Stimulated activated CD8-positive, alpha-beta memory T cell treated with anti-CD3 and anti-CD28 coated beads, Interleukin-4, amount 100 ng/mL, for 4 hours (primary cell): ENCODE measurements at places on chromosomes 2 and 18.

- no peak for DNase-seq
These were observed 481.9 kb upstream of the SPRED2 start for GRCh38 chr2:65914244-65914786.

- DNase-seq = no peak
These were observed 153.7 kb upstream of the KCTD1 start for GRCh38 chr18:26702086-26702485.

- no peak for DNase-seq
These were observed 335.5 kb downstream of the CLIP4 start for GRCh38 chr2:29450596-29451222.

- no peak for DNase-seq
These were observed 43.0 kb downstream of the KLHL29 start for GRCh38 chr2:23427976-23428375.

- no peak for DNase-seq
These were observed 162.0 kb downstream of the SLC4A3 start for GRCh38 chr2:219789476-219789875.

- DNase-seq = no peak
These were observed 68.7 kb upstream of the STK39 start for GRCh38 chr2:168316073-168316440.

GRCh38 chr2:113896791-113897190 lies 6.9 kb downstream of the ACTR3 start:
- no peak for DNase-seq

GRCh38 chr18:57837917-57838548 lies 34.9 kb upstream of the ATP8B1 start:
- DNase-seq = no peak

DNA sequence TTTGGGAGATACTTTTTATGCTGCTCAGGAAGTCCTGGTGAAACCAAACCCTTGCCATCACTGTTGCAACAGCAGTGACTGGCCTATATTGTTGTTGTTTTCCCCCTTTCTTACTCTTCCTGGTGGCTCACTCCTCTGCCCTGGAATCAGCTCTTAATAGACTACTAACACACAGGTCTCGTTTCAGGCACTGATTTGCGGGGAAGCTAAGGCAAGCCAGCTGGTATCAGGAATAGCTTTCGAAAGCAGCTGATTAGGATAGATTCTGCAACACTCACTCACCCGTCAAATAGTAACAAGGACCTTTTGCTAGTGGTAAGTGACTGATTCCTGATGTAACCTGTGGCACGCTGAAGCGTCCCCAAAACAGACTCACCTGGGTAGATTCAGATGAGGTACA lies 360.4 kb downstream of the PLCL1 start:
- DNase-seq = no peak

DNA sequence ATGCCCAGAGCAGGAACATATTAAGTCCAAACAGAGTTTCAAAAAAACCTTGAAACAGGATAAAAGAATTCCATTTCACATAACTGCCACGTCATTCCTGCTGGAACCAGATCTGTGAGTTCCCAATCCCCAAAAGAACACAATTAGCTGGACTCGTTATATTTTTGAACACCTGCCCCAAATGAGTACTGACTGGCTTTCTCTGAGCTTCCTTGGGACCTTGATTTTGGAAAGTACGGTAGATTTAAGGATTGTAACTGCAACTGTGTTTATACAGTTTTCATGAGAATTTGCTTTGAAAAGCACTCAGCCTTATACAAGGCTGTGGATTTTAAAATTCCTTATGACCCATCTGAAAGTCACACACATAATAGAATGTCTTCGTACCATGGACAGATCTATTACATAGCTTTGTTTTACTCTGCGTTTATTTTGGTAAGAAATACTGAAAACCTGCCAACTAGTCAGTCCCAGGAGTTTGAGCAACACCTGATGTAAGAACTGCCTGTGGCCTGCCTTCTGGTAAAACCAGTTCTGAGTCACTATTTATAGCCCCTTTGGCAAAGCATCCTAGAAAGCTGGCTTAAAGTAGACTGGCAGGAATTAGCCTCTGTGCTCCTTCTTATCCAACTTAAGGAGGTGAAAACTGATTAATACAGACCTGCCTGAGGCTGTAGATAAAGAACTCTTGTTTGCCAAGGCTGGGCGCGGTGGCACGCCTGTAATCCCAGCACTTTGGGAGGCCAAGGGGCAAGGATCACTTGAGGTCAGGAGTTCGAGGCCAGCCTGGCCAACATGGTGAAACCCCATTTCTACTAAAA lies 48.1 kb downstream of the MERTK start:
- no peak for DNase-seq

DNA sequence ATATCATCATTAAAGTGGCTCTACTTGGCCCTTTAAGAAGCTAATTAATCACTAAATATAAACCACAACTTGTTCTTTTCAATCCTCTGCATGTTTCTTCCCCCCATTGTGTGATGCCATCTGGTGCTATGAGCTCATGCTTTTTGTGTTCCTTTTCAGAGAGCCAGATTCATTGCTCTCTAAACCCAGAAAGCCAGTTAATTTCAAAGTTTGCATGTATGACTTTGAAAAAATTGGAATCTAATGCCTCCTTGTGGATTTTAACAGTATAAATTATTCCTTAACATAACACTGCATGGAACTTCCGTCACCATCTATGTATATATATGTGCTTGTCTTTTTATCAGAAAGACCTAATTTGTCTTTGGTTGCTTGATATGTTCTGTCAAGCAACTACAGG lies 31.1 kb downstream of the TMEM178A start:
- DNase-seq = no peak

DNA sequence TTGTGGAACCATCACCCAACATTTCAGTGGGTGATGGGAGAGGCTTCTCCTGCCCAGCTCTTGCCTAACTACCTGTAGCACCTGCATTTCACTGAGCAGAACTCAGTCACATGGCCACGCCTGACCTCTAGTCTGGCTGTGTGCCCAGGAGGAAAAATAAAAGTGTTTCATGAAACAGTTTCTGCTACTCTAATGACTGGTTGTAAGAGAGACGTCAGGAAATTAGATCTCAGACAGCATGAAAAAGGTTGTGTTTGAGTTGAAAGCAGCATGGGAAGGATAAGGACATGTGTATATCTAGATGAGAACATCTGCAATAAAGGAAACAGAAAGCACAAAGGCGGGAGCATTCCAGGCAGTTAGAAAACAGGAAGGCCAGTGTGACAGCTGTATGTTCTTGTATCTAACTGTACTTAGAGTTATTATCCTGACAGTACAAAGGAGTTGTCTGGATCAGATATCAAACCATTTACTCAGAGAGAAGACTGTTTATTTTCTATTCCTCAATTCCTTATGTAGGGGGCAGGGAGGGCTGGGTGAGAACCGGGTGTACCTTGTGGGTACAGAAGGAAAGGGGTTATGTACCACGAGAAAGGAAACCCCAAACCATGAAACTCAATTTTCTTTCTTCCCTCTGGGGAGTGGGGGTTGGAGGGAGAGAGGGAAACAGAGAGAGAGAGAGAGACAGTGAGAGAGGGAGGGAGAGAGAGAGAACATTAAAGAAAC lies 307.4 kb upstream of the VWC2L start:
- DNase-seq = no peak

- DNase-seq = no peak
These were observed 93.5 kb downstream of the UBE2E3 start for GRCh38 chr2:181073896-181074295.

- no peak for DNase-seq
These were observed 214.1 kb upstream of the PARD3B start for GRCh38 chr2:204331180-204331579.

GRCh38 chr2:215425021-215425782 lies 10.7 kb downstream of the FN1 start:
- DNase-seq = no peak

DNA sequence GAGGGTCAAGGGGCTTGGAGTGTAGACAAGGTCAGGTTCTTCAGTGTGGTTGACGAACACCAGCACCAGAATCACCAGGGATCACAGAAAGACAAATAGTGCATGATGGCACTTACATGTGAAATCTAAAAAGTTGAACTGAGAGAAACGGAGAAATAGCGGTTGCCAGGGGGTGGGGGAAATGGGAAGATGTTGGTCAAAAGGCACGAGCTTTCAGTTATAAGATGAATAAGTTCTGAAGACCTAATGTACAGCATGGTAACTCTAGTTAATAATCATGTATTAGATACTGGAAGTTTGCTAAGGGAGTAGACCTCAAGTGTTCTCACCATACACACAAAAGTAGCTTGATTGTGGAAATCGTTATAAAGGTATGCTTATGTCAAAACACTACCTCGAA lies 43.7 kb upstream of the DARS1 start:
- no peak for DNase-seq

GRCh38 chr18:37529863-37530262 lies 35.7 kb downstream of the CELF4 start:
- no peak for DNase-seq

- no peak for DNase-seq
These were observed 29.5 kb downstream of the LAMA3 start for GRCh38 chr18:23718731-23719130.

DNA sequence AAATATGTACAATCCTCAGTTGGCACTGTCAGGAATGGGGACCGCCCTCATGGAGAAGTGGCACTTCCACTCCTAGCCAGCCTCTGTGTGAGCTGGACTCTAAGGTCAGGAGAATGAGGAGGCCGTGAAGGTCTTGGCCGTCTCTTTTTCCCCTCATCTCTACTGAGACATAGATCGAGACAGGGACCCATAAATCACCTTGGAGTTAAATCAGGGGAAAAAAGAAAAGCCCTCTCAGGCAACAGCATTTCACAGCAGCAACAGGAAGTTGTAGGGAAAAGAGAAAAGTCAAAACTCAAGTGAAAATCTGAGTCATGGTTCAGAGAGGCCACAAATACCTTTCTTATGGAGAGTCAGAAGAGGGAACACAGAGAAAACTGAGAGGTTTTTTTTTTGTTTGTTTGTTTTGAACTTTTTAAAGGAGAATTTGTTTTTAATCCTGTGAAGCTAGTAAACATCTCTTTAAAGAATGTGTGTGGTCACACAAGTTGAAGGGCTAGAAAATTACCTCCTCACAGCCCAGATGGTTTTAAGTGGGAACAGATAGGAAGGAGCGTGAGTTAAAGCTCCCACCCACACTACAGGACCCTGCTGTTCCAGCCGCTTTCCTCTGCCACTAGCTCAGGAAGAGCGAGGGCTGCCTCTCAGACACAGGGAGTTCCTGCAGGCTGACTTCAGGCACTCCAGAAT lies 30.6 kb upstream of the CYP1B1 start:
- no peak for DNase-seq

DNA sequence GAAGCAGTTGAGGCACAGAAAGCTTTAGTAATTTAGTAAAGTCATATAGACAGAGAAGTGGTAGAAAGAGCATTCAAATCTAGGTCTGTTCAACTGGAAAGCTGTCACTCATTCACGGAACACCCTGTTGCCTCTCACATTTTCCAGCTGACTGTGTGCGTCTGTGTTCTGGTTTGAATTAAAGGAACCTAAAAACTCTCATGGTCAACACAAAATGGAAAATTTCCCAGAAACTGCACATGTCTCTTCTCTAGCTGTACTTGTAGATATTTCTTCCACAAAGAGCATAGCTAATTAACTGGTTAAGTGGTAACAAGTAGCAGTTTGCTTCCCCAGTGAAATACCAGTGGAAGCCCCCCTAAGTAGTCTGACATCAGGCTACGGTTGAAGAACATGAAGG lies 390.8 kb downstream of the TGIF1 start:
- DNase-seq = no peak

GRCh38 chr2:190891372-190891771 lies 10.8 kb downstream of the GLS start:
- DNase-seq = no peak

DNA sequence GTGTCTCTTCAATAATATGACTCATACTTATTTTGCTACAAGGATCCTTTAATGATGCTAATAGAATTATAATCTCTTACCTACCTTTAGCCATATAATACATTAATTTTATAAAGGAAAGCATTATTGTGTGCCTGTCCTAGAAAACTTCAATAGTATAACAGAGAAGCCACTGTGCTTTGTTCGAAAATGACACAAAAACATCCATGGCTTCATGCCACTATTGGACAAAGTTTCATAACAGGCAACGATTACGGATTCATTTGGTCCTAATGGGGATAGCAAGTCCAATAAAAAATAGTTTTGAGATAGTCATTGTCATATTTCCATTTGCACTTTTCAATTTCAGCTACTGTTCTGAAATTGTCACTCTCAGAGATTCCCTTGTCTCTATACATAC lies 52.5 kb upstream of the CCDC150 start:
- DNase-seq = no peak

GRCh38 chr2:19851116-19851695 lies 50.6 kb downstream of the TTC32 start:
- no peak for DNase-seq

GRCh38 chr2:241008711-241009121 lies 10.3 kb downstream of the SNED1 start:
- DNase-seq = no peak

- no peak for DNase-seq
These were observed 48.4 kb downstream of the LRRTM1 start for GRCh38 chr2:80255918-80256781.

DNA sequence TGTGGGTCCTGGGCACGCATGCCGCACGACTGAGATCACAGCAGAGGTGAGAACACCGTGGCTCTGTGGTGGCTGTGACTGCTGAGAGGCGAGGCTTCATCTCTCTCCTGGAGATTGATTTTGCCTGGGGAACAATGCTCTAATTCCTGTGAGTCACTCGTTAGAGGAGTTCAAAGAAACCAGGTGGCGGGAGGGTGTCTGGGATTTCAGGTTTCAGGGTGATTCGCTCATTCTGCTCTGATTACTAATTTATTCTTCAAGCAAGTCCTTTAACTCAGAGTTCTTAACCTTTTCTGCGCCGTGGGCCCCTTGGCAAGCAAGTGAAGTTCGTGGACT lies 56.3 kb downstream of the GLI2 start:
- no peak for DNase-seq

DNA sequence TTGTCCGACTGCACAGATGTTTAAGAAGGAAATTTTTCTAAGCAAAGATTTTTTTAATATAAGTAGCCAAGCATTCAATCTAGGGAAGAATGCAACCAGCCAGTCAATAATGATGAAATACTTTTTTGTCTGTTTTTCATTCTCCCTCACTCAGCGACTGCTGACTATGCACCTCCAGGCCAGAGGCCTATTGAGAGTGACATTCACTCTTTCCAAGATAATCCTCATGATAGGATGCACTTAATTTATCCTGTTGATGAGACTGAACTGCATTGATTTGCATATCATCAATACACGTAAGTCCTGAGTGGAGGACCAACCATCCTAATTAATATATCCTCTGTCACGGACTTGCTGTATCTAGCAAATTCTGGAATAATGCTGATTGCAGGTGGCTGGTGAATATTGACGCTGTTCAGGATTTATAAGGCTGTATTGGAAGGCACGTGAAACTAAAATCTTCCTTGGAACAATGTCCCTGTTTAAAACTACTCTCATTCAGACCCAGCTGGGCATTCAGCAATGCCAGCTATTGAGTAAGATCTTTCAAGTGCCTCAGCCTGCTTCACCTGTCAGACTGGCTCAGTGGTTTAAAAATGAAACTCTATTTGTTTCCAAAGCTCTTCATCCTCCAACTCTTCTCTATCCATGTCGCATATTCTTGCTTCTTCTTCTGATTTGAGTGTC lies 142.2 kb downstream of the MAP2 start:
- no peak for DNase-seq

GRCh38 chr2:23379220-23379695 lies 5.7 kb upstream of the KLHL29 start:
- DNase-seq = no peak

DNA sequence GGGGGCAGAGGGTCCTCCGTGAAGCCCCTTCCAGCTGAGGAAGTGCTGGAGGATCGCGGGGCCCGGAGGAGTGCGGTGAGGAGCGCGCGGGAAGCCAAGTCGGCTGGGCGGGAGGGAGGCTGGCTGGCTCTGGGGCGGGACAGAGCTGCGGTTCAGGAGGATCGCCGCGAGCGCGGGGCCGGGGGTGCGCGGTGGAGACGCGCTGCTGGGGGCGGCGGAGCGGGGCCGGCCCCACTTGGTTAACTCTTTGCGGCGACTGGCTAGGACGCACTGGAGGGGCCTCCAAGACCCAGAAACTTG lies 464 bp downstream of the CYBRD1 start:
- no peak for DNase-seq
